Breast epithelium (tissue), 4 donors: ENCODE measurements at places on chromosomes 11 and 22.

GRCh38 chr22:46172522-46173110, 22.3 kb downstream of the PPARA start:
- no peak for DNase-seq

DNA sequence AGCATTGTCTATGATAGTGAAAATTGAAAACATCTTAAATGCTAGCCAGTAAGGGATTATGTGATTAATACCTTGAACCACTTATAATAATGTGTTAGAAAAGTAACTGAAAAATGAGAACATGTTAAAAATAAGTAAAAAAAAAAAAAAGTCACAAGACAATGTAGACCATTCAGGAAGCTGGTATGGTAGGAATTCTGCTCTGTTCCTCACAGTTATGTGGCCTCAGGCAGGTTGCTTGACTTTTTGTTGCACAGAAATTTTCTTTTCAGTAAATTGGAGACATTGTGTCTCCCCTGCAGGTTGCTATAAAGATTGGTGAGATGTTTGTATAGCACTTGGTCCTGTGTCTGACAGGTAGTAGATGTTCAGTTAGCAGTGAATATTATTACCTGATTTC, 17.3 kb upstream of the PLET1 start:
- DNase-seq: peak; percentile 50

- DNase-seq: no peak
Measured at GRCh38 chr22:37951305-37951704, 2.1 kb downstream of the C22orf23 start.

- DNase-seq: no peak
Measured at GRCh38 chr11:313787-314553, at the start of gene IFITM1. Gene IFITM1, plus strand, starts transcription at chr11:314040. Its CDS starts 131 bp downstream, at chr11:314171.

- DNase-seq: no peak
Measured at GRCh38 chr11:35143297-35144135, 4.5 kb downstream of the CD44 start.

- no peak for DNase-seq
Measured at GRCh38 chr11:74013141-74013540, 4.3 kb upstream of the UCP3 start.

GRCh38 chr11:23903044-23903704, 593.7 kb upstream of the LUZP2 start:
- no peak for DNase-seq
